Breast epithelium (tissue), 4 donors: ENCODE measurements at places on chromosomes 2 and 18. TPM values are rescaled to one million over a fixed set of nuclear protein-coding genes. Genes with fewer than 3 reads are reported as not detected.

ARL6IP6 gene
- total RNA-seq: 16.6 TPM

ESPNL gene
- 1.3 TPM for total RNA-seq

SH2D6 gene
- total RNA-seq: not detected

DNA sequence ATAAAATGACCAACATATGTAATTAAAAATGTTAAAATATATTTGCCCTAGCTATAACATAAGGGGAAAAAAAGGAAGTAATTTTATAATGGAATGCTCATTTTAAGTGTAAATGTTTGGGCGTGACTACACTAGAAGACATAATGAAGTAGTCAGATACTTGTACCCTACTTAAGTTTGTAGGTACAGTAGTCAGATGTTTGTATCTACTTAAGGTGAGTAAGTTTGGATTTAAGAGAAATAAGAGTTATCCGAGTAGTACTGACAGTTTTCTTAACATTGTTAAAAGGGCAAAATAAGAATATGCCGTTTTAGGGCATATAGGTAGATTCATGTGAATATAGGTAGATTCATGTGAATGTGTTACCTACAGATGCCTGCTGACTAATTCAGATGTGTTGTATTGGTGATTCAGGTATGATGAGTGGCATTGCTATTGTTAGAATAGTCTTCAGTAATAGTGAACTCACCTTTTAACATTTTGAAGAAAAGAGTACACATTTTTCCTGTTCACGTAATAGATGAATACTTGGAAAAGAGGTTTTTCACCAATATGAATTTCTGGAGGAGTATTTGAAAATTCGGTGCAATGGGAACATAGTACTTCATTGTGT is 14.9 kb downstream of the VAPA start:
- H3K4me1 ChIP-seq: no peaks in the 10 kb centered on the region
- H3K4me3 ChIP-seq: no peak overlapping the region
- DNase-seq: no peak

- DNase-seq: no peak
- H3K4me3 ChIP-seq: no peak overlapping the region
- no peak overlapping the region for H3K27ac ChIP-seq
- H3K27me3 ChIP-seq: no peaks in the 10 kb centered on the region
These were observed 416.3 kb downstream of the LRP1B start for GRCh38 chr2:141714496-141714895.

GRCh38 chr2:99905636-99906035 is 236.8 kb downstream of the AFF3 start:
- H3K4me3 ChIP-seq: no peak overlapping the region
- H3K27ac ChIP-seq: no peak overlapping the region
- DNase-seq: no peak
- no peaks in the 10 kb centered on the region for H3K27me3 ChIP-seq
- H3K36me3 ChIP-seq: no peaks in the 10 kb centered on the region
- H3K4me1 ChIP-seq: no peaks in the 10 kb centered on the region

DNA sequence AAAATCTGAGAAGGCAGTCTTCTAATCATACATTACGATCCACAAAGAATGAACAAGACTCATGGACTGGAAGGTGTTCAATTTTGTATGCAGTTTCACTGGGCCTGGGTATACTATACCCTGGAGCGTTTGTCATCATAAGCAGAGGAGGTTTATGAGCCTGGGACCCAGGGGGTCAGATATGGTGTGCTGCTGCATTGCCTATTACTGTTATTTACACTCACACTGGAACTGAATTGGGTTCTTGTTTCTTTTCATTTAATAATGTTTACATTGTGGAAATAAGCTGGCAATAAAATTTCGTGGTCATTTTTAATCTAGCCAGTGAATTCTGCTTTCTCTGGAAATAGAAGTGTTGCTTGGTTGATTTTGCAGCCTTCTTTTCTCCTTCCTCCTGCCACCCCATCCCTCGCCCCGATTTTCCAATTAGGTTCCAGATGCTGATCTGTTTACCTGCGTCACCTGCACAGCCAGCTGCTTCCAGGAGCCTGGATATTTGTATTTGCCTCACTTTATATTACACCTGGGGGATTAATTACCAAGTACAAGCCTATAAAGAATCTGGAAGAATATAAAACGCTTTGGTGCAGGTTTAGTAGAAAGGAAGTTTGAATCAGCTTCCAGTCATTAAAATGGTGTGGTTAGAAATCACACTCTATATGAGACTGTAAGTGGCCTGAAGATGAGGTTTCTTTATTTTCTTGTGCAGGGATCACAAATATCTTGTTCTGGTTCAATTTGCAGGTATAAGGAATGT is 234.4 kb downstream of the SOCS6 start:
- no peaks in the 10 kb centered on the region for H3K4me1 ChIP-seq
- no peak overlapping the region for H3K27ac ChIP-seq
- H3K27me3 ChIP-seq: no peaks in the 10 kb centered on the region

DNA sequence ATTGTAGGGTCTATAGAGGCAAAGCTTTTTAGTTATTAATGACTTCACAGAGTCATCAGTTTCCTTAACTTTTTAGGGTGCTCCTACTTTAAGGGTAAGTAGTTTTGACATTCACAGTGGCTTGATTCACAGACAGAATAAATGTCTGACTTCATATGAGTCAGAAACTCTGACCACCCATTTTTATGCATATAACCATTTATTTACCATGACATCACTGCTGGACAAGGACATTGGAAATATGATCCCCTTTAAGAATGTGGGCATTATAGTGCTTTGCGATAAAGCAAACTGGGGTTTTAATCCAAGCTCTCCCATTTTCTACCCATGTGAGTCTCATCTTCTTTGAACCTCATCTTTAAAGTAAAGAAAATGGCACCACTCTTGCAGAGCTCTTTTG is 162.0 kb upstream of the MC4R start:
- H3K27me3 ChIP-seq: no peaks in the 10 kb centered on the region
- no peaks in the 10 kb centered on the region for H3K4me1 ChIP-seq
- no peak overlapping the region for H3K4me3 ChIP-seq

DNA sequence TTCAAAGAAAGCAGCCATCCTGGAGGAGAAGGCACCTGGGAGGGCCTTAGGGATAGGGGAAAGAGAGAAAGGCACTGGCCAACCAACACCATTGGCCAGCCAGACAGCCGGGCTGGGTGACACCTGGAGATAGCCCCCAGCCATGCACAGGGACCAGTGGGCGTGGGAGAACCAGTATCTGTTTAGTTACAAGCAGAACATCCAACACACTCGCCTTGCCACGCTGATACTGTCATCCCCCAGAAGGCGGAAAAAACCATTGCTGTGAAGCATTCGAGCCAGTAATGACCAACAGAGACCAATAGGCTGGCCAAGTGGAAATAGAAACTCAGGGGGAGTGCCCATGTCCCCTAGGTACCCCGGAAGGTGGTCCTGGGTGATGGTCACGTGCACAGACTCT is 15.5 kb downstream of the ASPRV1 start:
- H3K27me3 ChIP-seq: no peaks in the 10 kb centered on the region
- H3K4me3 ChIP-seq: no peak overlapping the region
- H3K4me1 ChIP-seq: no peaks in the 10 kb centered on the region
- no peak overlapping the region for H3K27ac ChIP-seq
- H3K36me3 ChIP-seq: no peaks in the 10 kb centered on the region

- no peak for DNase-seq
- H3K36me3 ChIP-seq: no peaks in the 10 kb centered on the region
- no peaks in the 10 kb centered on the region for H3K4me1 ChIP-seq
- H3K27me3 ChIP-seq: no peaks in the 10 kb centered on the region
- H3K27ac ChIP-seq: no peak overlapping the region
These were observed 74.6 kb upstream of the LRATD1 start for GRCh38 chr2:14557916-14558315.

GRCh38 chr2:28004086-28004485 is 113.6 kb downstream of the BABAM2 start:
- no peak for DNase-seq
- H3K27me3 ChIP-seq: no peaks in the 10 kb centered on the region
- no peak overlapping the region for H3K27ac ChIP-seq
- H3K36me3 ChIP-seq: no peaks in the 10 kb centered on the region

DNA sequence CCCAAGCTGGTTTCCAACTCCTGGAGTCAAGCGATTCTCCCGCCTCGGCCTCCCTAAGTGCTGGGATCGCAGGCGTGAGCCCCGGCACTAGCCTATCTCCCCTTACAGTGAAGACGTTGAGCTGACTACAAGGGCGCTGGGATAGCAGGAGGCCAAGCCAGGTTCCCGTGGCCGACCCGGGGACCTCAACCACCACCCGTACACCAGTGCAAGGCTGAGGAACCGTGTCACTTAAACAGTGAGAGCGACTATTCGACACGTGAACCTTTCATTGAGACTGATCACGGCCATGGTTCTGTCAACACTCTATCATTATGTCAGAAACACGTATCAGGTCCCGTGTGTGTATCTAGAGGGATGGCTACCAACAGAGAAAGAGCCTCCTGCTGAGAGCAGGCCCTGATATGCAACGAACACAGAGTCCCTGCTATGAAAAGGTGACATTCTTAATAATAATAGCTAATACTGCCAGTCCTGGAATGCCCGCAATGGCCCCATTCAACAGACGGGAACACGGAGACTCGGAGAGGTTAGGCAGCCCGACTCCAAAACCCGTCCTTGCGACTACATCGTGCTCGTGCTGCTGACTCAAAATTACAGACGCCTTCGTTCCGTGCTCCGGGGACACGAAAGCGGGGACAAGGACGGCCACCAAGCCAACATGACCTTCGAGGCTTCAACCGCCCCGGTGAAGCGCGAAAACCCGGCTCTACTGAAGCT is 833 bp downstream of the AFG3L2 start:
- H3K4me1 ChIP-seq: no peaks in the 10 kb centered on the region
- H3K4me3 ChIP-seq: peak overlapping the region; percentile 98
- DNase-seq: no peak
- peak overlapping the region; percentile 99 for H3K27ac ChIP-seq

GRCh38 chr2:199629301-199629700 is 171.6 kb upstream of the SATB2 start:
- DNase-seq: no peak
- H3K27me3 ChIP-seq: no peaks in the 10 kb centered on the region
- H3K27ac ChIP-seq: no peak overlapping the region
- H3K4me3 ChIP-seq: no peak overlapping the region

GRCh38 chr18:435940-436339 is 64.6 kb downstream of the COLEC12 start:
- DNase-seq: no peak
- no peaks in the 10 kb centered on the region for H3K36me3 ChIP-seq
- no peaks in the 10 kb centered on the region for H3K27me3 ChIP-seq
- H3K4me1 ChIP-seq: no peaks in the 10 kb centered on the region
- no peak overlapping the region for H3K27ac ChIP-seq
- no peak overlapping the region for H3K4me3 ChIP-seq

- no peaks in the 10 kb centered on the region for H3K4me1 ChIP-seq
- H3K36me3 ChIP-seq: no peaks in the 10 kb centered on the region
- no peak overlapping the region for H3K4me3 ChIP-seq
- DNase-seq: no peak
- H3K27me3 ChIP-seq: no peaks in the 10 kb centered on the region
These were observed 8.3 kb downstream of the EFR3B start for GRCh38 chr2:25050128-25050527.

GRCh38 chr2:179447839-179448447 is 183.3 kb upstream of the SESTD1 start:
- DNase-seq: no peak
- no peaks in the 10 kb centered on the region for H3K27me3 ChIP-seq
- H3K4me3 ChIP-seq: no peak overlapping the region
- no peaks in the 10 kb centered on the region for H3K36me3 ChIP-seq
- no peaks in the 10 kb centered on the region for H3K4me1 ChIP-seq

GRCh38 chr18:25535495-25535894 is 183.5 kb upstream of the ZNF521 start:
- H3K27me3 ChIP-seq: no peaks in the 10 kb centered on the region
- H3K4me1 ChIP-seq: no peaks in the 10 kb centered on the region
- DNase-seq: no peak

- no peak for DNase-seq
- H3K4me3 ChIP-seq: no peak overlapping the region
- no peak overlapping the region for H3K27ac ChIP-seq
- no peaks in the 10 kb centered on the region for H3K27me3 ChIP-seq
- no peaks in the 10 kb centered on the region for H3K36me3 ChIP-seq
- H3K4me1 ChIP-seq: no peaks in the 10 kb centered on the region
These were observed 431.3 kb upstream of the MYT1L start for GRCh38 chr2:2762166-2762908.

- H3K27ac ChIP-seq: no peak overlapping the region
- H3K4me3 ChIP-seq: no peak overlapping the region
- H3K27me3 ChIP-seq: no peaks in the 10 kb centered on the region
- no peaks in the 10 kb centered on the region for H3K4me1 ChIP-seq
- no peaks in the 10 kb centered on the region for H3K36me3 ChIP-seq
These were observed 71.6 kb upstream of the EFEMP1 start for GRCh38 chr2:55995211-55995610.

- no peak overlapping the region for H3K4me3 ChIP-seq
- H3K36me3 ChIP-seq: no peaks in the 10 kb centered on the region
- no peaks in the 10 kb centered on the region for H3K4me1 ChIP-seq
- H3K27me3 ChIP-seq: no peaks in the 10 kb centered on the region
- H3K27ac ChIP-seq: no peak overlapping the region
These were observed 767.0 kb downstream of the PLCL1 start for GRCh38 chr2:198571393-198571792.

- no peaks in the 10 kb centered on the region for H3K27me3 ChIP-seq
- H3K36me3 ChIP-seq: no peaks in the 10 kb centered on the region
- no peak overlapping the region for H3K4me3 ChIP-seq
- H3K27ac ChIP-seq: no peak overlapping the region
These were observed 656.9 kb downstream of the EPHA4 start for GRCh38 chr2:220915092-220915623.

GRCh38 chr2:134671513-134671912 is 47.3 kb downstream of the TMEM163 start:
- no peaks in the 10 kb centered on the region for H3K27me3 ChIP-seq
- no peak for DNase-seq
- H3K36me3 ChIP-seq: no peaks in the 10 kb centered on the region
- H3K4me3 ChIP-seq: no peak overlapping the region
- no peaks in the 10 kb centered on the region for H3K4me1 ChIP-seq

DNA sequence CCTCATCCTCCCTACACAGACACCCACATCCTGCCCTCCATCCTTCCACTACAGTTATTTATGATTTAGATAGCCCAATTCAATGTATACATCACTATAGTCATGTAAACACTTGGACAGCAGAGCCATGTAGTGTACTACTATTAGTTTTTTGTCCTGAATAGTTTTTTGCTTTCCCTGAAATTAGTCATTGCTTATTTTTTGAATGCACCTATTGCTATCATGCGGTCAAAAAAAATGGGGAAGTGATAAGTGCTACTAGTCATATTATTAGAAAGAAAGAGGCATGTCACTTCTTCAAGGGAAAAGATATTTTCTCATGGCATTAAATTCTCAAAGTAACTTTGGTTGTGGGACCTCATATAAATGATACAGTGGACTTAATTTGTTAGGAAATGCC is 6.8 kb upstream of the GREB1 start:
- no peaks in the 10 kb centered on the region for H3K27me3 ChIP-seq
- no peak for DNase-seq
- H3K4me1 ChIP-seq: no peaks in the 10 kb centered on the region
- no peak overlapping the region for H3K4me3 ChIP-seq

DNA sequence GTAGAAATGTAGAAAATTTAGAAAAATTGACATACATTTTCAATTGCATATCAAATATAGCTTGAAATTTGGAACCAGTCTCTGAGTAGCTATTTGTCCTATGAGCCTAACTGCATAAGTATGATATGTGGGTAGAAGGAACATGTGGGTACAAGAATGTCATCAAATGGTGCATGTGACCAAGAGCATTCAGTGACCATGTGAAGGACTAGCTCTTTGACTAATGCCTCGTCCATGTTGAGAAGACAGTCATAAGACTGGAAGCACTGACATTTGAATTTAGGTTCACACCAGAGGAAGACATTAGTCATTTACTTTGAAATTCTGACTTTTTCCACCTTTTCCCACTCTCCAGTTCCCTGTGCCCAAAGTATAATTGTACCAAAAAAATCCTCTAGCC is 12.6 kb downstream of the MRPL44 start:
- no peak overlapping the region for H3K27ac ChIP-seq
- no peaks in the 10 kb centered on the region for H3K36me3 ChIP-seq
- DNase-seq: no peak
- H3K4me1 ChIP-seq: no peaks in the 10 kb centered on the region
